ENCODE measurements at places on chromosomes 1 and 21.

GRCh38 chr1:53769780-53770179 lies 30.8 kb upstream of the GLIS1 start:
- no peak for DNase-seq

GRCh38 chr1:63977466-63977865 lies 203.6 kb downstream of the ROR1 start:
- no peak for DNase-seq

GRCh38 chr1:161726473-161727255 lies 5.3 kb downstream of the FCRLB start:
- peak; percentile 42 for DNase-seq

DNA sequence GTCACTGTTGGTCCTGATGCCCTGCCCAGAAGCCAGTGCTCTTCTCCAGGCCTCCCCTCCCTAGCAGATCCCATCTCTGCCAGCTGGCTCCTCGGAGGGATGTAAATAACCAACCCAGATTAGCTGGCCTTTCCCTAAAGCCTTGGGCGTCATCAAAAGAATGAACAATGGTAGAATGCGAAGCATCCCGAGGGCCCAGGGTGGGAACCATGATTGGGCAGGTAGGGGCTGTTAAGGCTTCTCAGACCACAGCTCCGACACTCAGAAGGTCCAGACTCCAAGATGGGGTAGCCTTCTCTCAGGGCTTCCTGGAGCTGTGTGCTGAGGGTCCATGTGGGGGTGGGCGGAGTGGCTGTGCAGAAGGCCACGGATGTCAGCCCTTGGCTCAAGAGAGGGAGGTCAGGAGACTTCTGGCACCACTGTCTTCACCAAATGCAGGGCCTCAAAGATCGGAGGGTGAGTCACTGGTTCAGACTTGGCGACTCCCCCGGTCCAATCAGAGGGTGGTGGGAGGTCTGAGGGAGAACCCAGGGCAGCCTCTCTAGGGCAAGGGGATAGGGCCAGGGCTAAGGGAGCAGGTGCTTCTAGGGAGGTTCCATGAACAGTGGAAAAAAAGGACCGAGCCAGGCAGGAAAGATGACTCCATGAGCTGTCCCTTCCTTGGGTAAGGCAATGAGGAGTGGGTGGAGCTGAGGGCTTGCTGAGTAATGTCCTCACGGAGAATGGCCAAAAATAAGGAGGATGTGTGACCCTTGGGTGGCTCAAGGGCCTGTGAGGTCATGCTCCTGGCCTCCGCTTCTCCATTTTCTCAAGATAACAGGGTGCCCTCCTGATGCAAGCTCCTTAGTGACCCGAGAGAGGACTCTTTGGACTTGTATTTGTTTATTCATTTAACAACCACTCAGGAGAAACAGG lies 58.4 kb upstream of the EPS8L3 start:
- no peak for DNase-seq

GRCh38 chr1:18632783-18633421 lies 2.3 kb downstream of the PAX7 start:
- no peak for DNase-seq

DNA sequence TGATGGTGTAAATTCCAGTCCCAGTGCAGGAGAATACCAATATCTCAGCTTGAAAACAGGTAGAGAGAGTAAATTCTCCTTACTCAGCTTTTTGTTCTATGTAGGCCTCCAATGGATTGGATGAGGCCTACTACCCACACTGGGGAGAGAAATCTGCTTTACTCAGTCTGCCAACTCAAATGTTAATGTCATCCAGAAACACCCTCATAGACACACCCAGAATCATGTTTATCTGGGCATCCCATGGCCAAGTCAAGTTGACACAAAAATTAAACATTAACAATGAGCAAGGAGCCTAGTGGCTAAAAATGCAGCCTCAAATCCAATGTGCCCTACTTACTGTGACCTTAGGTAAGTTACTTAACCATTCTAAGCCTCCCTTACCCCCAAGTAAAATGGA lies 6.9 kb upstream of the HLX start:
- DNase-seq = no peak

GRCh38 chr21:44792702-44793591 lies 8.7 kb downstream of the UBE2G2 start:
- DNase-seq = peak; percentile 34

GRCh38 chr1:100353071-100353801 lies 930 bp downstream of the CDC14A start:
- DNase-seq = no peak

GRCh38 chr1:184708084-184708676 lies 46.5 kb downstream of the EDEM3 start:
- DNase-seq = no peak

DNA sequence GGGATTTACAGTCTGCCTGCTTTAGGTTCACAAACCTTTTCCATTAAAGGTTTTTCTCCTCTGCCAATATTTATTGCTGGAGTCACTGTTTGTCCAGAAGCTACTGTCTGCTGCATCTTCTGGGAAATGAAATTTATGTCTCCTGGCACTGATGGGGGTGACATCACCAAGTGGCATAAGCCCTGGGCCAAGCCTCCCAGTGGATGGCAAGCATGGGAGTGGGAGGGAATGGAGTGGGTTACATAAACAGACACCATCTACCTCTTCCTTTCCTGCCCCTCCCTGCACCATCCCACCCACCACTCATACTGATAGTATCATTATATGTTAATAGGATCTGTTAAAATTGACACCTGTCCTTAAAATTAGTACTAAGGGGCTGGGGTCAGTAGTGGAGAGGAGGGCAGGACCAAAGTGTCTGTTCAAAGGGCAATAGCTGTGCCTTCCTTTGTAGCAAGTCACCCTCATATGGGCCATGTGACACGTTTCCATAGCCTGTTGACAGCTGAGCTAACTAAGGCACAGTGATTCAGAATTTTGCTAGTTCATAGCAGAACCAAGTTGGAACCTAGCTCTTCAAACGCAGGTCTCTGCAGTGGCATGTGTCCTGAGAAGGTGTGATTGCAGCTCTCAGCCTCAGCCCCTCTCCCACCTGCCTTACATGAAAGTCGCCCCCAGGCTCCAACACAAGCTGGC lies 71.0 kb downstream of the MAB21L3 start:
- DNase-seq = no peak

GRCh38 chr1:111197598-111198284 lies 2.7 kb downstream of the DENND2D start:
- peak; percentile 59 for DNase-seq

- peak; percentile 18 for DNase-seq
These were observed 455 bp downstream of the BSDC1 start for GRCh38 chr1:32393832-32394140.

- DNase-seq = peak; percentile 40
These were observed 25.9 kb upstream of the DNAJC11 start for GRCh38 chr1:6727535-6727934.

- DNase-seq = peak; percentile 4
These were observed at the start of gene PHGDH for GRCh38 chr1:119711804-119712341. Gene PHGDH (plus strand): TSS chr1:119711934. CDS start chr1:119712023, 89 bp downstream.

- no peak for DNase-seq
These were observed 86.6 kb downstream of the OMA1 start for GRCh38 chr1:58459911-58460310.

DNA sequence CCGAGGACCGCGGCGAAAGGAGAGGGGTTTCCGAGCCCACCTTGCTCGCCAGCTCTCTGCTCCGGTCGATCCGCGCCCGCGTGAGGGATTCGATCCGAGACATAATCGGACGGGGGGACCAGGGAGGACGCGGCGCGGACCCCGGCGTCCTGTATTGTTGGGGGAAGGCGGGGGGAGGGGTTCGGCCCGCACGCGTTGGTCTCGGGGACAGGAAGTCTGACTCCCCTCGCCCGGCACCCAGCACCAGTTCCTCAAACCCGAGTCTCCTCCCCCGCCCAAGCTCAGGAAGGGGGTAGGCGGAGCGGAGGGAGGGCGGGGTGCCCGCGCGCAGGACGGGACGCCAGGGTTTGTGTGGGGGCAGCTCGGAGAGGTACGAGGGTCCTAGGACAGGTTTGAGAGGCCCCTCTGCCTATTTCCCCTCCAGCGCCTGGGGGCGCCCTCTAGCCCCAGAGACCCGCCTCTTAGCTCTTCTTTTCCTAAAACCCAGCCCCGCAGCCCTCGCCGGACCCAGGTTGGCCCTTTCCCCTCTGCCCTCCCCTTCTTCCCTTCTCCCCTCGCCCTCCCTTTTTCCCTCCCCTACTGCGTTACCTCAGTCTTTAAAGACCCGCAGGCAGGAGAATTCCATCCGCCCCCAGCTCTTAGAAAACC lies at the start of gene ARHGEF2:
TSS of gene ARHGEF2 (minus strand) at position 223 of the 648 bp plus-strand sequence. CDS start at position 103, 120 bp downstream.
- peak; percentile 73 for DNase-seq

GRCh38 chr1:84792421-84792820 lies 100.6 kb downstream of the LPAR3 start:
- no peak for DNase-seq

- DNase-seq = no peak
These were observed 33.3 kb downstream of the TMPRSS15 start for GRCh38 chr21:18370301-18370700.

DNA sequence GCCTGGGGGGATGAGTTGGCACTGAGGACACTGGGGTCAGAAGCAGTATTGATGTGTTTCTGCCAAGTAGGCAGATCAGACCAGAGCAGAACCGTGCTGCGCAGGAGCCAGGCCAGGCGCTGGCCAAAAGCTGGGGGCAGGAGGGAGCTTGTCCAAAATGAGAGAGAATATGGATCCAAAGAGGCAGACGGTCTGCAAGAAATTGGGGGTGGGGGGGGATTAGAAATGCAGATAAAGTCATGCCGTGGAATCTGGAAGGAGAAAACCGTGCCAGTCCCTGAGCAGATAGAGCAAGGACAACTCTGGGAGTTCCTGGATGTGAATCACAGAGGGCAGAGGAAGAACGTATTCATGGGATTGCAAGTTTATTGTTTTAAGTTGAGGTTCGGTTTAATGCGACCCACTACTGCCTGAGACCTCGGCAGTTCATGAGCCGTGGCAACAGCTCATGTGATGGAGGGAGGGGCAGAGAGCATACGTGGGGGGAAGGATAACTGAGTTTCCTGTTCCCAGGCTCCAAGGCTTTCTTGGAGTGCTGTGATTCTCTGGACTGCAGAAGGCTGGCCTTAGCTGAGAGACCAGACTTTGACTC lies 224.0 kb downstream of the FGGY start:
- DNase-seq = no peak

DNA sequence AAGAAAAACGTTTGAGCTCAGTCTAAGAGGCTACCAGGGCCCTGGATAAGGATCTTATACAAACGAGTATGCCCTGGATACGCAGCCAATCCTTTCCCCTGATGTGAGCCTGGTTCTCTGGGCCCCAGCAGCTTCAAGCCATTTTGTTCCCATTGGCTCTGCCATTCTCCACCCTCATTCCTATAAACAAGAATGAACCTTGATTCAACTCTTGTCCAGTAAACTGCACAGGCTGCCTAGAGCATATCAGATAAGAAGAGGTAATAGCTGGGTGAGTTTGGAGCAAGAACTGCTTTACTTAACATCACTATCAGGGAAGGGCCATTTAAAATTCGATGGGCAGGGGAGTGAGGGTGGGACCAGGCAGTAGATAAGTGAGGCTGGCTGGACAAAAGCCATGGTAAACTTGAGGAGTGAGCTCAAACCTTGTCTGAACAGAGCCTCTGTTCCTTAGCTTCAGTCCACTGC lies 11.3 kb downstream of the BTG2 start:
- no peak for DNase-seq

- no peak for DNase-seq
These were observed 14.5 kb upstream of the KCNA2 start for GRCh38 chr1:110620686-110621085.

- DNase-seq = no peak
These were observed 37.7 kb upstream of the PADI1 start for GRCh38 chr1:17167041-17167785.

- DNase-seq = no peak
These were observed 569 bp upstream of the WARS2 start for GRCh38 chr1:119141020-119141424.

DNA sequence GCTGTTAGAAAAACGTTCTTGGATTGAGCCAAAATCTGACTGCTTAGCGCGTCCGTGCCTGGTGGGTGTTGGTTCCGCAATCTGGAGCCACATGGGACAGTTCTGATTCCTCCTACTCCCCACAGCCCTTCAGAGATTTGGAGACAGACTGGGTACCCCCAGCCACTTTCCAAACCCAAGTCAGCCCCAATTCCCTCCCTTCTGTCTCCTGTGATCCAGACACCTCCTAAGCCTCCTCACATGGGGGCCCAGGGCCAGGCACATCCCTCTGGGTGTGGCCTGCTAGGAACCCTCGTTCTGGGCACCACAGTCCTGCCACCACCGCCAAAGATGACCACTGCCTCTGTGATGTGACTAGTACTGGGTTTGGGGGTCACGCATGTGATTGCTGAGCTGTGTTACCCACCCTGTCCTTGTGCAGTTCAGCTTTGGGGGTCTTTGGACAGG lies 4.8 kb downstream of the PLA2G5 start:
- DNase-seq = no peak

DNA sequence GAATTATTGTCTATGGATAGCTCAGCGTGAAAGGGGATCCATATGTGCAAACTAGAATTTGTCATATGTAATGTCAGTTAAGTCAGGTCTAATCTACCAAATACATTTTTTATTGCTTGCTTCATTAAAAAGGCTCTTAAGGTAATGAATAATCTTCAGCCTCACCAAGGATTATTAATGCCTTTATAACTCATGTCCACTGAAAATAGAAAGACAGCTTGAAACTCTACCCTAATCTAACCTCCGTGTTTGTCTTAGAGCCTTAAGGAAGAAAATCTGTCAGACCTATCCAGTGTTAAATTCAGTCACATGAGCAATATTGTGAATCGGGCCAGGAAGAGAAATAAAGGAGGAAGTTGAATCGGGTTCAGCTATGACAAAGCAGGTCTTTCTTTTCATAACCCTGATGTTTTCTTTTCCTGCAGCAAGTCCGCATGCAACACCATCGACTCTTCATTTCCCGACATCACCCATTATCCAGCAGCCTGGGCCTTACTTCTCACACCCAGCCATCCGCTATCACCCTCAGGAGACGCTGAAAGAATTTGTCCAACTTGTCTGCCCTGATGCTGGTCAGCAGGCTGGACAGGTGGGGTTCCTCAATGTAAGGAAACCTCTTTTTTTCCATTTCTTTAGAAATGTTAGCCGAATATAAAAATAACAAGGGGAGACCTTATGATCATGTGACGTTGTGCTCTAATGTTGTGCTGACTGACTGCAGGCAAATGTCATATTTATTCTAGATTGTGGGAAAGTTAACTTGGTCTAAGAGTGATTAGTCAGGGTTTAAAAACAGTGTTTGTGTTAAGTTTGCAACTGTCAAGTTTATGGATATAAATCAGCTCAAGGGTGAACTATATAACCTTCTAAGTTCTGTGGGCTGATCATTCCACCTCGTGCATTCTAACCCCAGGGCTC lies 321.0 kb downstream of the TM2D1 start:
- DNase-seq = no peak

GRCh38 chr1:232978091-232978634 lies 27.8 kb downstream of the NTPCR start:
- DNase-seq = no peak

Measured in stimulated activated CD8-positive, alpha-beta memory T cell treated with anti-CD3 and anti-CD28 coated beads, Interleukin-12 subunit alpha, Interleukin-12 subunit beta, amount 100 ng/mL, for 1 hour (primary cell).